ENCODE measurements at places on chromosomes 3 and 15. TPM values are rescaled to one million over a fixed set of nuclear protein-coding genes. Genes with fewer than 3 reads are reported as not detected.

Gene CLDN16
- total RNA-seq: 27.3 TPM

Gene FES
- total RNA-seq: 33.5 TPM

Gene CIB2
- total RNA-seq: 13.7 TPM

Gene TRH
- not detected for total RNA-seq

Gene OCA2
- total RNA-seq: 2.5 TPM

Gene NPHP3
- 23.2 TPM for total RNA-seq

Gene CNTN4
- total RNA-seq: 13.4 TPM

Gene COMMD4
- total RNA-seq: 67.6 TPM

Gene MCF2L2
- 1.7 TPM for total RNA-seq

Gene NIT2
- total RNA-seq: 57.5 TPM

Gene SLC25A26
- 23.9 TPM for total RNA-seq

Gene GOLGA8T
- not detected for total RNA-seq

Gene GOLGA8K
- 1.6 TPM for total RNA-seq

Gene POU1F1
- not detected for total RNA-seq

Gene C2CD4A
- total RNA-seq: 5.3 TPM

Gene HDDC3
- 15.5 TPM for total RNA-seq

Gene HRG
- total RNA-seq: 0.35 TPM

Gene SLC28A2
- total RNA-seq: not detected

Gene FBXL2
- total RNA-seq: 18.3 TPM

Gene P4HTM
- total RNA-seq: 63.7 TPM

Gene DPPA4
- total RNA-seq: not detected

Gene ARNT2
- total RNA-seq: 38.2 TPM

Gene ANKUB1
- not detected for total RNA-seq

Gene CCDC191
- total RNA-seq: 11.7 TPM

Gene TPRG1
- 2.7 TPM for total RNA-seq

Gene GOLGA6A
- total RNA-seq: 0.06 TPM

Gene DLL4
- 9.4 TPM for total RNA-seq

Measured in kidney (tissue), 22 donors.